ENCODE measurements at places on chromosomes 12 and 14. TPM values are rescaled to one million over a fixed set of nuclear protein-coding genes. Genes with fewer than 3 reads are reported as not detected.

GRCh38 chr12:78928200-78929074 is 63.9 kb downstream of the SYT1 start:
- H3K27ac ChIP-seq, result no peak overlapping the region
- H3K36me3 ChIP-seq, result no peaks in the 10 kb centered on the region
- H3K4me3 ChIP-seq, result no peak overlapping the region
- H3K27me3 ChIP-seq, result no peaks in the 10 kb centered on the region
- DNase-seq, result no peak

GRCh38 chr14:30194741-30195148 is 267.1 kb upstream of the PRKD1 start:
- H3K27me3 ChIP-seq, result no peaks in the 10 kb centered on the region
- H3K4me3 ChIP-seq, result no peak overlapping the region

- no peak overlapping the region for H3K4me3 ChIP-seq
- no peak overlapping the region for H3K27ac ChIP-seq
- no peaks in the 10 kb centered on the region for H3K27me3 ChIP-seq
- no peaks in the 10 kb centered on the region for H3K36me3 ChIP-seq
Observed at GRCh38 chr12:12705838-12706520, 10.0 kb upstream of the GPR19 start.

GRCh38 chr14:54881235-54881760 is 21.3 kb downstream of the GCH1 start:
- peak overlapping the region; percentile 87 for H3K27ac ChIP-seq
- peak; percentile 50 for DNase-seq
- no peaks in the 10 kb centered on the region for H3K27me3 ChIP-seq
- H3K4me1 ChIP-seq, result peaks cover 11% of the 10 kb centered on the region

DNA sequence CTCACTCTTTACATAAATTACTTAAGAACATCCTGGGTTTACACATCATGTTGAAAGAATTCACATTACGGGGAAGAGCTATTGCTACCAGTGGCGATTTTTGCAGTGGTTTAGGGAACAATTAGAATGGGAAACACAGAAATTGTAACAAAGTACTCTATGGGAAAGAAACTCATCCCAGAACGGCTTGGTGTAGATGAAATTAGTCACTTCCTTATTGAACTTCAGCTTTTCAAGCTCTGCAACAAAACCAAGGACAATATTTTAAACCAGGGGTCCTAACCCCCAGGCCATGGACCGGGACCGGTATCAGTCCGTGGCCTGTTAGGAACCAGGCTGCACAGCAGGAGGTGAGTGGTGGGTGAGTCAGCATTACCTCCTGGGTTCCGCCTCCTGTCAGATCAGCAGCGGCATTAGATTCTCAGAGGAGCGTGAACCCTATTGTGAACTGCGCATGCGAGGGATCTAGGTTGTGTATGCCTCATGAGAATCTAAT is 32.3 kb upstream of the FICD start:
- no peaks in the 10 kb centered on the region for H3K27me3 ChIP-seq
- DNase-seq, result no peak
- no peaks in the 10 kb centered on the region for H3K4me1 ChIP-seq
- H3K27ac ChIP-seq, result no peak overlapping the region

GRCh38 chr12:58966939-58967338 is 46.6 kb upstream of the LRIG3 start:
- H3K27me3 ChIP-seq, result no peaks in the 10 kb centered on the region
- no peak overlapping the region for H3K27ac ChIP-seq
- no peaks in the 10 kb centered on the region for H3K36me3 ChIP-seq
- H3K4me1 ChIP-seq, result no peaks in the 10 kb centered on the region

- DNase-seq, result no peak
- no peaks in the 10 kb centered on the region for H3K4me1 ChIP-seq
- no peak overlapping the region for H3K27ac ChIP-seq
Observed at GRCh38 chr12:87112571-87113345, 856.6 kb upstream of the MGAT4C start.

- DNase-seq, result no peak
- H3K27me3 ChIP-seq, result no peaks in the 10 kb centered on the region
- no peak overlapping the region for H3K27ac ChIP-seq
- no peaks in the 10 kb centered on the region for H3K4me1 ChIP-seq
- H3K36me3 ChIP-seq, result no peaks in the 10 kb centered on the region
Observed at GRCh38 chr12:76964784-76965571, 86.2 kb upstream of the CSRP2 start.

DNA sequence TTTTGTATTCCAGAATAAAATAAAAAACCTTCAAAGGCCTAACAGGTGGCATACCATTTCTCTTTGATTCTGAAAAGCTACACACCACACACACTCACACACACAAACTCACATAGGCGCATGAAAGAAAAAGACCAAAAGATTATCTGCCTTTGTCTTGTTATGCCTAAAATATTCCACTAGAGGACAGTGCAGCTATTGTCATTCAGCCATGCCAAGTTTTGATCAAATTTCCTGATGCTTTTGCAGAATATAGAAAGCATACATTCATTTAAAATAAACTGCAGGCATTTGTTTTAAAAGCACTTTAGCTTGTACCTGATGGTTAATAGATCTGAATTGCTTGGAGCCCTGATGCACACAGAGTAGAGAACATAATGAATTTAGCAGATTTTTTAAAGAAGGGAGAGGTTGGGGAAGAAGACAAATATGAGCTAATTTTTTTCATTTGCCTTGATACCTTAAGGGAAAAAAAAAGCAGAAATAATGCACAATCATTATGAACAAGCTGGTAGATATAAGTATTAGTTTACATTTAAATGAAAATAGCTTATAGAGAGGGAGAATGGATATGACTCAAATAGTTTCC is 1766.9 kb upstream of the SEL1L start:
- no peak overlapping the region for H3K4me3 ChIP-seq
- no peak overlapping the region for H3K27ac ChIP-seq
- no peaks in the 10 kb centered on the region for H3K4me1 ChIP-seq
- peak; percentile 70 for DNase-seq
- H3K36me3 ChIP-seq, result no peaks in the 10 kb centered on the region
- no peaks in the 10 kb centered on the region for H3K27me3 ChIP-seq

- DNase-seq, result no peak
- no peak overlapping the region for H3K27ac ChIP-seq
- H3K36me3 ChIP-seq, result no peaks in the 10 kb centered on the region
- no peaks in the 10 kb centered on the region for H3K4me1 ChIP-seq
- no peak overlapping the region for H3K4me3 ChIP-seq
- no peaks in the 10 kb centered on the region for H3K27me3 ChIP-seq
Observed at GRCh38 chr14:94450722-94451090, 1.9 kb downstream of the SERPINA11 start.

GRCh38 chr14:89640141-89640540 is 223.1 kb upstream of the FOXN3 start:
- H3K27me3 ChIP-seq, result no peaks in the 10 kb centered on the region
- no peaks in the 10 kb centered on the region for H3K4me1 ChIP-seq
- no peak for DNase-seq
- no peaks in the 10 kb centered on the region for H3K36me3 ChIP-seq
- no peak overlapping the region for H3K4me3 ChIP-seq

DNA sequence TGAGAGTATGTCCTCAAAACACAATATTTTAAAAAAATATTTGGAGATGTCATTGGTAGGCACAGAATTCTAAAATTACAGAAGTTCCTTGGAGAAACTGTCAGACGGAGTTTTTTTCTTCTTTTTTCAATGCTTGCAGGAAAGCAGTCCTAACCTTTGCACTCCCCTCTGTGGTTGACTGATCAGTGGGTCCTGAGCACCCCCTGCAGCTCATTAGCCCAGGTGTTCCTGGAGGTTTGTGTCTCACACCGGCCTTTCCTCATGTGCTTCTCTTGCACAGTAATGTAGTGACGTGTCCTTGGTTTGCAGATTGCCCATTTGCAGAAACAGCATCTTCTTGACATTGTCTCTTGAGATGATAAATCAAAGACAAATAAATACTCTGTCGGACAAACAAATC is 513.0 kb downstream of the TMEM121 start:
- H3K27ac ChIP-seq, result no peak overlapping the region
- no peaks in the 10 kb centered on the region for H3K4me1 ChIP-seq
- no peaks in the 10 kb centered on the region for H3K36me3 ChIP-seq
- H3K27me3 ChIP-seq, result peaks cover 30% of the 10 kb centered on the region
- no peak overlapping the region for H3K4me3 ChIP-seq

GRCh38 chr12:94261786-94262185 is 113.4 kb downstream of the PLXNC1 start:
- H3K27me3 ChIP-seq, result no peaks in the 10 kb centered on the region
- H3K4me3 ChIP-seq, result peak overlapping the region; percentile 55
- H3K4me1 ChIP-seq, result peaks cover 35% of the 10 kb centered on the region

- no peaks in the 10 kb centered on the region for H3K36me3 ChIP-seq
- no peak overlapping the region for H3K4me3 ChIP-seq
- peaks cover 26% of the 10 kb centered on the region for H3K27me3 ChIP-seq
- no peak overlapping the region for H3K27ac ChIP-seq
Observed at GRCh38 chr12:123919980-123920360, 52.7 kb downstream of the CCDC92 start.

DNA sequence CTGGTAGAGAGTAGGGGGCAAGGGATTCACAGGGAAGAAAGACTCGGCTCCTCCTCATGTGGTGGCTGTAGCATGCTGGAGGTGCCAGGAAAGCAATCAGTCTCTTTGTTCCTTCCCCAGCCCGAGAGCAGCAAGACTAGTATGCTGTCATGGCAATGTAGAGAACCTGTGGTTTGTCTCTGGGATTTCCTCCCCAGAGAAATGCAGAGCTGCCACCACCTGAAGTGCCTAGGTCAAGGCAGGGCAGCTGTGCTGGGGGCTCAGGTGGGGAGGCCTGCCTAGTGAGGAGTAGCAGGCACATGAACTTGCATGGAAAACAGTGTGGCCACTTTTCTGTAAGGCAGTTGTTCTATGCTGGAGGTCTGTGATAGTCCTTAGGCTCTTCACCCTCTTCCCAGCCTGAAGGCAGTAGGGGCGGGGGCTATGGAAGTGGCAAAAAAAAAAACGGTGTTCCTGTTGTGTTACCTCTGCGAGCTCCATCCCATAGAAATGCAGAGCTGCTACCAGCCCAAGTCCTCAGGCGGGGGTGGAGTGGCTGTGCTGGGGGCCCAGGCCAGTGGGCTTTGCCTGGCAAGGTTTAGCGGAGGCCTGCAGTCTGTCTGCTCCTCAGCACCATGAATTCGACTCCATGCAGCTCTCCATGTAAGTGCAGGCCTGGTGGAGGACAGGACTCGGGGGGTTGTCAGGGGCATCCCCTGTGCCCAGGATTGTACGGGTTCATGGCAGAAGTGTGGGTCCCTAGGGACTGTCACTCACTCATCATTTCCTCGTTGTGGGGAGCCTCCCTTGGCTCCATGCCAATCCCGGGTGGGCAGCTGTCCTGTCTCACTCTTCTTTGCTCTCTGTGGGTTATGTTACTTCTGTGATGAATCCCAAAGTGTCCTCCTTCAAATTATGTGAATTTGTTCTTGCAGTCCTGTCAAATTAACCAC is 4.1 kb upstream of the CLEC4D start:
- no peaks in the 10 kb centered on the region for H3K27me3 ChIP-seq
- H3K27ac ChIP-seq, result no peak overlapping the region
- no peaks in the 10 kb centered on the region for H3K4me1 ChIP-seq
- no peak overlapping the region for H3K4me3 ChIP-seq

GRCh38 chr12:117850048-117850447 is 118.7 kb downstream of the KSR2 start:
- no peaks in the 10 kb centered on the region for H3K4me1 ChIP-seq
- H3K27ac ChIP-seq, result no peak overlapping the region
- peak; percentile 72 for DNase-seq
- no peaks in the 10 kb centered on the region for H3K36me3 ChIP-seq

GRCh38 chr14:24432259-24433131 is 2.7 kb downstream of the KHNYN start:
- H3K4me3 ChIP-seq, result no peak overlapping the region
- H3K27me3 ChIP-seq, result no peaks in the 10 kb centered on the region
- peak overlapping the region; percentile 97 for H3K27ac ChIP-seq
- H3K4me1 ChIP-seq, result peaks cover 53% of the 10 kb centered on the region
- H3K36me3 ChIP-seq, result peaks cover 56% of the 10 kb centered on the region
- DNase-seq, result peak; percentile 3

DNA sequence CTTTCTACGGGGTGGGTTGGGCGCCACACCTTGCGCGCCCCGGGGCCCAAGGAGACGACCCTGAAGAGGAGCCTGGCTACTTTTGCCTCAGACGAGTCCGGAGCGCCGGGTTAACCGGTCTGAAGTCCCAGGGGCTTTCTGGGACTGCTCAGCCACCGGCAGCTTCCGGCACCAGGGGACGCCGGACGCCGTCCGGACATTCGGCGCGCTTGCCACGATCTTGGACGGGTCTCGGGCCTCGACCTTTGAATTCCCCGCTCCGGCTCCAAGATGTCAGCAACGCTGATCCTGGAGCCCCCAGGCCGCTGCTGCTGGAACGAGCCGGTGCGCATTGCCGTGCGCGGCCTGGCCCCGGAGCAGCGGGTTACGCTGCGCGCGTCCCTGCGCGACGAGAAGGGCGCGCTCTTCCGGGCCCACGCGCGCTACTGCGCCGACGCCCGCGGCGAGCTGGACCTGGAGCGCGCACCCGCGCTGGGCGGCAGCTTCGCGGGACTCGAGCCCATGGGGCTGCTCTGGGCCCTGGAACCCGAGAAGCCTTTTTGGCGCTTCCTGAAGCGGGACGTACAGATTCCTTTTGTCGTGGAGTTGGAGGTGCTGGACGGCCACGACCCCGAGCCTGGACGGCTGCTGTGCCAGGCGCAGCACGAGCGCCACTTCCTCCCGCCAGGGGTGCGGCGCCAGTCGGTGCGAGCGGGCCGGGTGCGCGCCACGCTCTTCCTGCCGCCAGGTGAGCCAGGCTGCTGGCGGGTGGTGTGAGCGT is at the start of gene ACOT4:
Gene ACOT4, plus strand, starts transcription at position 184 of the 760 bp plus-strand sequence. Its CDS starts 87 bp downstream, at position 271.
- DNase-seq, result peak; percentile 55
- peak within 1 kb of the TSS; percentile 63 for H3K4me3 ChIP-seq
- no peaks in the 10 kb centered on the region for H3K36me3 ChIP-seq
- peak within 1 kb of the TSS; percentile 52 for H3K27ac ChIP-seq
- H3K27me3 ChIP-seq, result no peaks in the 10 kb centered on the region

GRCh38 chr12:30753233-30753632 is 1.5 kb downstream of the CAPRIN2 start:
- H3K4me3 ChIP-seq, result no peak overlapping the region
- H3K4me1 ChIP-seq, result peaks cover 38% of the 10 kb centered on the region
- H3K27me3 ChIP-seq, result no peaks in the 10 kb centered on the region
- H3K27ac ChIP-seq, result no peak overlapping the region
- DNase-seq, result peak; percentile 47

DNA sequence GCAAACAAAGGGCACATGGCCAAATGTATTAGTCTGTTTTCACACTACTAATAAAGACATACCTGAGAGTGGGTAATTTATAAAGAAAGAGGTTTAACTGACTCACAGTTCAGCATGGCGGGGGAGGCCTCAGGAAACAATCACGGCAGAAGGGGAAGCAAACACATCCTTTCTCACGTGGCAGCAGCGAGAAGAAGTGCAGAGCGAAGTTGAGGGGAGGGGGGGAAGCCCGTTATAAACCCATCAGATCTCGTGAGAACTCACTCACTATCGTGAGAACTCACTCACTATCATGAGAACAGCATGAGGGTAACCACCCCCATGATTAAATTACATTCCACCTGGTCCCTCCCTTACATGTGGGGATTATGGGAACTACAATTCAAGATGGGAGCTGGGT is 66.1 kb downstream of the ST8SIA1 start:
- no peaks in the 10 kb centered on the region for H3K27me3 ChIP-seq
- H3K4me1 ChIP-seq, result no peaks in the 10 kb centered on the region
- no peak overlapping the region for H3K4me3 ChIP-seq
- no peaks in the 10 kb centered on the region for H3K36me3 ChIP-seq
- DNase-seq, result no peak

CEBPE gene
- not detected for polyA plus RNA-seq

TCHP gene
- 8.8 TPM for polyA plus RNA-seq

FOXA1 gene
- polyA plus RNA-seq, result 24.3 TPM

SIX1 gene
- not detected for polyA plus RNA-seq

TEDC1 gene
- polyA plus RNA-seq, result 18.8 TPM

TOMM20L gene
- polyA plus RNA-seq, result not detected

TTC6 gene
- 8.3 TPM for polyA plus RNA-seq

CCDC197 gene
- not detected for polyA plus RNA-seq

LUM gene
- 46.1 TPM for polyA plus RNA-seq
